ENCODE measurements at places on chromosomes 13 and 19.
A peak's percentile ranks its signal among the peaks of the same experiment; 100 is the strongest.

DNA sequence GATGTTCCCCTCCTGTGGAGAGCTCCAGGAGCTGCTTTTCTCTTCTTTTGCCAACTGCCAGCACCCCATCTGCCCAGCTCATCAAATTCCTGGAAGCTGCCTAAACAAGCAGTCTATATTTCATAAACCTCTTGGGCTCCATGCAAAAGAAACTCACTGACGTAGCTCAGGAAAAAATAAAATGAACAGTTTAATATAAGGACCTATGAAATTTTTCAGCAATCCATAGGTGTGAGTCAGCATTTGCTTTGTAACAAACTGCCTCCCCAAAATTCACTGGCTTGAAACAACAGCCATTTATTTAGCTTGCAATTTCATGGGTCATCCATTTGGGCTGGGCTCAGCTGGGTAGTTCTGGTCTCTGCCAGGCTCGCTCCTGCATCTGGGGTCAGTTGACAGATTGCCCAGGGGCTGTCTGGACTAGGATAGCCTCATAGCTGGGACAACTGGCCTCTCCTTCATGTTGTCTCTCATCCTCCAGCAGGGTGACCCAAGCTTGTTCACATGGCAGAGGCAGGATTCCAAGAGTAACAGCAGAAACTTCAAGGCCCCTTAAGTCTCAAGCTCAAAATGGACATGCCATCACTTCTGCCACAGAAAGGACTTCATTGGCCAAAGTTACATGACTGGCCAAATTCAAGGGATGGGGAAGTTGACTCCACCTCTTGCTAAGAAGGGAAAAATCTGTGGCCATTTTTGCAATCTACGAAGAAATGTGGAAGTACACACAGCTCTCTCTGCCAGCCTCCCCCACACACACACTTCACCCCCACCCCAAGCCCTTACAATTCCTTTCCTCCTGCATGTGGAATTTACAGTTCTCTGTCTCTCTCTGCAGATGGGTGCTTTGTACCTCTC, 7.9 kb upstream of the PVR start:
- DNase-seq: no peak

GRCh38 chr19:33159893-33160292, 28.0 kb downstream of the WDR88 start:
- DNase-seq: no peak

DNA sequence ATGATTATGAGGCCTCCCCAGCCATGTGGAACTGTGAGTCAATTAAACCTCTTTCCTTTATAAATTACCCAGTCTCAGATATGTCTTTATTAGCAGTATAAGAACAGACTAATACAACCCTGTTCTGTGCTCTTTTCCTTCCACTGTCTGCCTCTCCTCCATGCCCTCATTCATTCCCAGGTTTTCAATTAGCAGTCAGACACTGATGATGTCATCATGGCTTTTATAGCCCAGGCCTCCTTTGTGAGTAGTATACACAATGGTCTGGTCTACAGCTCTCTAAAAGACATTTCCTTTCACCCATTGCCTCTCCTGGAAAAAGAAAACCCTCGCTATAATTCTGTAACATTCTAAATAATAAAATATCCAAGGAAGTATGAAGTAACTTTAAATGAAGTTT, 25.5 kb downstream of the FGF14 start:
- no peak for DNase-seq

GRCh38 chr13:74132152-74132775, 1.9 kb downstream of the KLF12 start:
- DNase-seq: no peak

- no peak for DNase-seq
Measured at GRCh38 chr19:7607212-7607873, 11.7 kb downstream of the CAMSAP3 start.

- no peak for DNase-seq
Measured at GRCh38 chr19:30479231-30479630, 107.0 kb downstream of the ZNF536 start.

DNA sequence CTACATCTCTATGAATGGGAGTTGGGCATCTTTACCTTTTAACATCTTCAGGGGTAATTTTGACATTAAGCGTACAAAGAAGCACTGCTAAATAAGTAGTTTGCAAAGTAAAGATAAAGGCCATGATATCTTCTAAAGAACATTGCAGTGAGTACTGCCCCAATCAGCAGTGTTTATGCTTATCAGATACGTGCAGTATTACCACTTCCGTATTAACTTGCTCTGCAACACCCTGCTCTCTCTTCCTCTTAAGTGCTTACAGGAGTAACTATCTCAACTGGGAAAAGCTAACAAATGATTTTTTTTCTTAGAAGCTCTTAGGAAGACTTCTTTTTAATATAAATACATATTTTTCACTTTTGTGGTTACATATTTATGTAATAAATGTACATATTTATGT, 793.7 kb upstream of the SLC10A2 start:
- DNase-seq: no peak

GRCh38 chr13:36767276-36767675, 51.7 kb upstream of the RFXAP start:
- DNase-seq: no peak

- DNase-seq: no peak
Measured at GRCh38 chr13:28166257-28166656, 27.9 kb downstream of the PAN3 start.

GRCh38 chr19:29651622-29652394, 13.5 kb upstream of the PLEKHF1 start:
- no peak for DNase-seq

- peak; percentile 29 for DNase-seq
Measured at GRCh38 chr19:4369109-4369887, 25.9 kb downstream of the MPND start.

- DNase-seq: no peak
Measured at GRCh38 chr13:100235311-100235901, 146.5 kb downstream of the PCCA start.

DNA sequence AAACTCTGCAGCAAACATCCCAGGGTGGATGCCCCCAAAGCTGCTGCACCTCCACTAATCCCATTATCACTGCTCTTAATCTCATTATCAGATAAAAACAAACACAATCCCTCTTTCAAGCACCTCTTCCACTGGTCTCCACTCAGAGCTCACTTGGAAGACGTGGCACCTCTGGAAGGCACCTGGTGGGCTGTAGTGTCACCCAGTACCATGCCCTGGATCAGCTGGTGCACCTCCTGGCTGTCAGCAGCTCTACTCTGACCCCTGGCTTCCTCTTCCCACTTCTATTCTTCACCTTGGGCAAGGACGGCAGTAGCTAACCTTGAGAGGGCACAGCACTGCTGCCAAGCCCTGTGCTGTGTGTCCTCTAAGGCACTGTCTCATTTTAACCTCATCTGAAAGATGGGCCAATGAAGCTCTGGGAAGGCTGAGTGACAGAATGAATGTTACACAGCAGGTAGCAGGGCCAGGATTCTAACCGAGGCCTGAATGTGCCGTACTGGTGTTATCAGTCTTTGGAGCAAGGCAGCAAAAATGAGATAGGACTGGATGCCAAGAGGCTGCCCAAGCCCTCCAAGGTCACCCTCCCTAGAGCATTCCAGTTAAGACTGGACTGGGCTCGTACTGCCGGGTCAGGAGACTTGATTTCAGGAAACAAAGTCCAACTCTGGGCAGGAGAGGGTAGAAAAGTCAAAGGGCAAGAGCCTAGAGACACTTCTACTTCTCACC, 7.4 kb downstream of the BRD4 start:
- DNase-seq: no peak

DNA sequence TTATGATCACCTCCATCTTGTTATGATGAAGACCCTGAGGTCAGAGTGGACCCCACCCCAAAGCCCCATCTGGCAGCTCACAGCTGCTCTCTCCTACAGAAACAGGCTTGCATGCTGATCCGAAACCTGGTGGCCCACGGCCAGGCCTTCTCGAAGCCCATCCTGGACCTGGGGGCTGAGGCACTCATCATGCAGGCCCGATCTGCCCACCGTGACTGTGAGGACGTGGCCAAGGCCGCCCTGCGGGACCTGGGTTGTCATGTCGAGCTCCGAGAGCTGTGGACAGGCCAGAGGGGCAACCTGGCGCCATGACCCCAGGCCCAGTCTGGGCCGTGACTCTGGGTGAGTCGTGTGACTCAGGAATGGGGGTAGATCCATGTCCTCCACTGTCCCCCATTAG, 6.5 kb upstream of the SLC25A42 start:
- DNase-seq: no peak

DNA sequence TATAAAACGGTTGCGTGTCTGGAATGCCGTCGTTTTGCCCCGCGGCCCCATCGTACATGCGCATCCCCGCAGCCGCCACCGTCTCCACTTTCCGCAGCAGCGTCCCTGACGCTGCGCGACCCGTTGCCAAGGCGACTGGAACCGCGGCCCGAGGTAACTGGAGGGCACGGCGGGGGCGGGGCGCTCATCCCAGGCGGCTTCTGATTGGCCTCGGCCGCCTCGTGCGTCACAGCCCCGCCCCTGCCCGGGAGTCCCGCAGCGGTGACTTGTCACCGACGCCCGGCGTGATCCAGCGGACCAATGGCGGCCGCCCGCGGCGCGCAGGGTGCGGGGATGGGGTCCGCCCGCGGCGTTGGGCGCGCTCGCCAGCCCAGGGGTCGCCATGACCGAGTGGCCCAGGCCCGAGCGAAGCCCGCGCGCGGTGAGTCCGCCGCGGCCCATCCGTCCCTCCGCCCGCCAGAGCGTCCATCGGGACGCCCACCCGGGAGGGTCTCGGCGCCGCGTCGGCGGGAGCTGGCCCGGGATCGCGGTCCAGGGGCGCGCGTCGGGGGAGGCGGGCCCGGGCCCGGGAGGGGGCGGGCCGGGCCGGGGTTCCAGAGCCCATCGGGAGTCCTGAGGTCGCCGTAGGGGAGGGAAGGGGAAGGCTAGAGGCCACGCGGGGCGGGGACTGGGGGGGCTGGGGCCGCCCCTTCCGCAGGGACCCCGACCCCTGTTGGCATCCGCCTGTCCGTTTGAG, at the start of gene ZSCAN1:
TSS of gene ZSCAN1 (plus strand) at position 285 of the 736 bp plus-strand sequence. CDS start 3,812 bp downstream, outside the sequence.
- DNase-seq: peak; percentile 88

DNA sequence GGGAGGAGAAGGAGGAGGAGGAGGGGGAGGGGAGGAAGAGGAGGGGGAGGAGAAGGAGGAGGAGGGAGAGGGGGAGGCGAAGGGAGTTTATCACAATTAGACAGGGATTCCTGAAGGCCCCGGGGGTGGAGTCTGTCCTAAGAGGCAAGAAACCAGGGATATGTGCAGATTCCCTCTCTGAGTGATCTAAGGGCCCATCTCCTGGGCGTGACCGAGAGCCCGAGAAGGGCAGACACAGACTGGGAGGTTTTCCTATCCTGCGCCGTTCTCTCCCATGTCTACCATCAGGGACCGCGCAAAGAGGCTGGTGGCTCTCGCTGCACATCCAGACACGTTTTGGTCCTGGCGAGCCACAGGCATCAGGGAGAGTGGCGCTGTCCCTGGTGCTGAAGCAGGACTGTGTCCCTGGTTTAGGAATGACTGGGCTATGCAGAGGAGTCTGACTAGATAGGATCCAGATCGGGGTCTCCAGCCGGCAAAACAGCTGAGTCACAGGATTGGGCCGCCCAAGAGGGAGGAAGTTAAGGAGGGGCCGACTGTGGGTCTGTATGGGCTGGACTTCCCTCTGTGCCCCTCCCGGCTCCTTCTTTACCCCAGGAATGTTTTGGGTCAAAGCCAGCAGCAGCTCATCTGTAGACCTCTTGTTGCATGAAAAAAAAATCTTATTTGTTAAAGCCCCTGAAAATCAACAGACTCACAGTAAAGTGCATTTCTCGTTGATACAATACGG, 17.9 kb upstream of the ZNF175 start:
- DNase-seq: peak; percentile 12

DNA sequence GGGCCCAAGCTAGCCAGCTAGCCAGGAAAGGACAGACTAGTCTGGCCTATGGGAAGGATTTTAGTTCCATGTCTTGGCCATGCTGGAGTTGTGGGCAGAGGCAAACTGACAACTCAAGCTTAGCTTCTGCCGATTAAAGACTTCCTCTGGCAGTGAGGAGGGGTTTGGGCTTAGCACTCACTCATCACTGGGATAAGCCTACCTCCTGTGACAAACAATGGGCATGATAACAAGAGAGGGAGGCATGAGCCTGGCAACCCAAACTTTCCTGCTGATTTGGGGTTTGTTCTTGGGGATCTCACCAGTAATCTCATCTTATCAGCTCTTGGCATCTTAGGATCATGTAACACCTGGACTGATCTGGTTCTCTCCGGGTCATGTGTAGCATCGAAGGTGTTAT, 83.6 kb downstream of the KL start:
- no peak for DNase-seq

DNA sequence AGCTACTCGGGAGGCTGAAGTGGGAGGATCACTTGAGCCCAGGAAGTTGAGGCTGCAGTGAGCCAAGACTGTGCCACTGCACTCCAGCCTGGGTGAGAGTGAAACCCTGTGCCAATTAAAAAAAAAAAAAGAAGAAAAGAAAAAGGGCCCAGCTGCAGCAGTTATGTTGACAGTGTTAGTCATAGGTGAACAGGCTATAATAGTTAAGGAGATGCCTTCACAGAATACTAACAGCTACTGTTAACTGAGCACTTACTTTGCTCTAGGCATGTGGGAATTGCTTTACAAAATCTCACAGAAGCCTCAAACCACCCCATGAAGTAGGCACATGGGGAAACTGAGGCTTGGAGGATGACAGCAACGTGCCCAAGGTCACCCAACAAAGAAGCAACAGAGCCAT, 3.9 kb downstream of the FBXO17 start:
- DNase-seq: no peak

DNA sequence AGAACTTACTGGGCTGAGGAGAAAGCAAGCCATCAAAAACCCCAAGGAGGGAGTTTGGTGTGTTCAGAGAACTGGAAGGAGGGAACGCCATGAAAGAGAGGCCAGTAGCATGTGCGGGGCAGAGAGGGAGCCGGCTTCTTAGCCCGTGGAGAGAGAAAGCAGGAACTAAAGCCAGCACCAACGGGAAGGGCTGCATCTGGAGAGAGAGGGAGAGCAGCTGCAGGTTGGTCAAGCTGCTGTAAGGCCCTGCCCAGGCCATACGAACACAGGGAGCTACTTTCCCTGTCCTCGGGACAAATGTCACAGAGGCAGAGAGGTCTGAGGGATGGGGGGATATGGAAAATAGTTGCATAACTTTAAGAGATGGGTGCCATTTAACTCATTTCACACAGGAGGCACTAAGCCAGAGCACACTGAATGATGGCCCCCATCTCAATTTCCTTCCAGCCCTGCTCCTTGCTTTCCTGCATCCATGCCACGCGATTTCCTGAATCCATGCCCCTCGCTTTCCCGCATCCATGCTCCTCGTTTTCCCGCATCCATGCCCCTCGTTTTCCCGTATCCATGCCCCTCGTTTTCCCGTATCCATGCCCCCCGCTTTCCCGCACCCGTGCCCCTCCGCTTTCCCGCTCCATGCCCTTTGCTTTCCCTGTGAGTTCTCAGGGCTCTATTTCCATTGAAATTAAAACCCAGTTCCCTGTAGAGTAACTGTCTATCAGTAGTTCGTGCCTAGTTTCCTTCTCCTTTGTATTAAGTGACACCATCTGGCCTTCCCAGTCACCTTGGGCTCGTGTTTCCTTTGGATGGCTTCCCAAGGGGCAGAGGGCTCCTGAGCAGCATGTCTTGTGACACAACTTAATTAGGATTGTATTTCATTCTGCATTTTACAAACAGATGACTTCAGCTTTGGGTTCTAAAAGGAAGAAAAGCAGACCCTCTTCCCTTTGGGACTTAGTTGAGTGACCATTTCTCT, 31.5 kb upstream of the TPT1 start:
- no peak for DNase-seq

GRCh38 chr13:98869408-98870090, 108.3 kb downstream of the DOCK9 start:
- no peak for DNase-seq
